Hematopoietic multipotent progenitor cell treated with erythropoietin and hydrocortisone succinate and interleukin-3 and kit ligand, for 17 days (in vitro differentiated cells): ENCODE measurements at places on chromosomes 12 and 14.

- no peak for DNase-seq
Measured at GRCh38 chr12:109776624-109777023, 56.6 kb downstream of the TRPV4 start.

GRCh38 chr14:96741151-96741977 lies 55.8 kb upstream of the VRK1 start:
- peak; percentile 42 for DNase-seq

GRCh38 chr12:131349397-131350127 lies 361.3 kb upstream of the SFSWAP start:
- no peak for DNase-seq

- no peak for DNase-seq
Measured at GRCh38 chr14:101237252-101237616, 324.1 kb upstream of the DIO3 start.

GRCh38 chr14:83163016-83163415 lies 1629.4 kb upstream of the SEL1L start:
- no peak for DNase-seq

GRCh38 chr12:109800536-109800935 lies 32.7 kb downstream of the TRPV4 start:
- DNase-seq = no peak

DNA sequence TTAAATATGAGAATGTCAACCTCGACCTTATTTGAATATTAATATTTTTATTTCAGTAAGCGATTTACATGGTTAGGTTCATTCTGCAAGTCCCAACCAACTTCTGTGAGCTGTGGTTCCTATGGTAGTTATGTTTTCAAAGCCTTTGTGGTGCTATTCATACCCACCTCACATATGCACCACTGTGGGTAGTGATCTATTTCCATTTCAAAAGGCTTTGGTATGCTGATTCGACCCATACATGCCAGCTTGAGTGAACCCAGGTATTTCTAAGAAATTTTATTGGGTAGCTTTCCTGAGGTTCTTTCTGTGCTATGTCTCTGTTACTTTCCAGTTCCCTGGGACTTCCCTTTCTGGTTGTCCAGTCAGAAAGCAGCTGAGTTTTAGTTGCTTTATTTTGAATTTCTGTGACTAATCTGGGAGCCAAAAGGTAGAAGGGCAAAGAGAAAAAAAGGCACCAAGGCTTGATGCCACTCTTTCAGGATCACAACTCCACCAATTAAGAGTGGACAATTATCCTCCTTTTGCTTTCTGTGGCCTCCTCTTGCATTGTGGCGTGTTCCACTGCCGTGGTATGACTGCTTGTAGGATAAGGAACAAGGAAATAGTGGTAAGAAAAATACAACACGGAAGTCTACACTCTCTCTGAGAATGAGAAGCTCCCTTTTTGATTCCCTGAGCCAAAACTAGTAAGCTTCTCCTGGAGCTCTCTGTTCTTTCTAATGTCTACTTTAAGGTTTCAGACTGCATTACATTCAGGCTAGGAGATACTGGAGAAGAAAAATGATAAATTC lies 729.1 kb downstream of the NOVA1 start:
- no peak for DNase-seq

GRCh38 chr14:65080960-65081747 lies 21.2 kb downstream of the MAX start:
- no peak for DNase-seq

- DNase-seq = no peak
Measured at GRCh38 chr12:130868412-130868811, 3.5 kb upstream of the RAN start.

- DNase-seq = peak; percentile 92
Measured at GRCh38 chr12:122072031-122072970, 6.3 kb upstream of the MLXIP start.
